ENCODE measurements at places on chromosomes 3 and 15.

DNA sequence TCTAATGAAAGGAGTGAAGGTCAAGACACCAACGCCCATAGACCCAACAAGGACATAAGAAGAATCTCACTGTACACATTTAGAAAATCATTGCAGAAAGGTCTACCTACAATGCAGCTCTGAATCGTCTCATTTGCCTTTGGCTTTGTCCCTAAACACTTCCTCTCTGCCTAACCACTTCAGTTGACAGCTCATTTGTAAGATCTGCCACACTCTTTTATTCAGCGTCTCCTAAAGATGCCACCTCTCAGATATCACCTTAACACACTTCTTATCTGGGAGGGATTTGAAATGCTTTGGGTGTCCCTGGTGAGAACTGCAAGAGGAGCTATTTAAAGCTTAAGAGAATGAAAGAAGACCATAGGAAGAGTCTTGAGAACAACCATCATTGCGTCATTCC lies 38.7 kb downstream of the RAB27A start:
- peaks cover 59% of the 10 kb centered on the region for H3K4me1 ChIP-seq
- no peaks in the 10 kb centered on the region for H3K27me3 ChIP-seq
- peak overlapping the region; percentile 80 for H3K27ac ChIP-seq

DNA sequence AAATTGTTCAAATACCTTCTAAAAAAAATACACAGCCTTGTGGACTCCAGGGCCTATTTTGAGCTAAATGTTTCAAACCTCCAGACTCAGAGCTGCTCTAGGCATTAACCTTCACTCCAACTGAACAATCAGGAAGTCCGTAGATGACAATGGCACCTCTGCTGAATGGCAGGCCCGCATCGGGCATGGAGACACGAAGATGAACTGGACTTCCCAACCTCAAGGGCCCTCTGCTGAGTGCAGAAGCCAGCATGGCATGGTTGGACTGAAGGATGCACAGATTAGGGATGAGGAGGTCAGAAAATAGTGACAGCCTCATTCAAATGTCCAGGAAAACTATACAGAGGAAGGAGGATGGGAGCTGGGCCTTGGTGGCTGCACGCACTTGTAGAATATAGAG lies 2.2 kb downstream of the FAM174B start:
- H3K27me3 ChIP-seq, result peaks cover 51% of the 10 kb centered on the region
- peaks cover 5% of the 10 kb centered on the region for H3K4me1 ChIP-seq
- DNase-seq, result no peak
- H3K27ac ChIP-seq, result no peak overlapping the region

DNA sequence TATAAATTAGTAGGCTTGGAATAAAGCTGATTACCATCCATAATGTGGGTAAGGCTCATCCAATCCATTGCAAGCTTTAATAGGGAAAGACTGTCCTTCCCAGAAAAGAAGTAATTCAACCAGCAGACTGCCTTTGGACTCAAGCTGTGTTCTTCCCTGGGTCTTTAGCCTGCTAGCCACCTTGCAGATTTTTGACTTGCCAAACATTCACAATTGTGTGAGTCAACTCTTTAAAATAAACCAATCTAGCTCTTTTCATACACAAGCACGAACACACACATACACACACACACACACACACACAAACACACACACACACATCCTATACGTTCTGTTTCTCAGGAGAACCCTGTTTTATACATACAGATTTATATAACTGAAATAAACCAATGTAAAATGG lies 248.1 kb downstream of the NAALADL2 start:
- no peak overlapping the region for H3K27ac ChIP-seq
- no peaks in the 10 kb centered on the region for H3K27me3 ChIP-seq
- no peaks in the 10 kb centered on the region for H3K4me1 ChIP-seq

GRCh38 chr15:39376371-39376909 lies 204.4 kb upstream of the THBS1 start:
- no peak overlapping the region for H3K27ac ChIP-seq
- DNase-seq, result no peak
- no peaks in the 10 kb centered on the region for H3K4me1 ChIP-seq
- peaks cover 8% of the 10 kb centered on the region for H3K27me3 ChIP-seq
- no peaks in the 10 kb centered on the region for H3K36me3 ChIP-seq

GRCh38 chr15:96342406-96343112 lies 12.1 kb downstream of the NR2F2 start:
- DNase-seq, result no peak
- H3K27ac ChIP-seq, result no peak overlapping the region
- H3K27me3 ChIP-seq, result peaks cover 94% of the 10 kb centered on the region
- no peaks in the 10 kb centered on the region for H3K36me3 ChIP-seq

- H3K4me1 ChIP-seq, result peaks cover 7% of the 10 kb centered on the region
Observed at GRCh38 chr15:32864051-32864450, 146.2 kb downstream of the GREM1 start.

DNA sequence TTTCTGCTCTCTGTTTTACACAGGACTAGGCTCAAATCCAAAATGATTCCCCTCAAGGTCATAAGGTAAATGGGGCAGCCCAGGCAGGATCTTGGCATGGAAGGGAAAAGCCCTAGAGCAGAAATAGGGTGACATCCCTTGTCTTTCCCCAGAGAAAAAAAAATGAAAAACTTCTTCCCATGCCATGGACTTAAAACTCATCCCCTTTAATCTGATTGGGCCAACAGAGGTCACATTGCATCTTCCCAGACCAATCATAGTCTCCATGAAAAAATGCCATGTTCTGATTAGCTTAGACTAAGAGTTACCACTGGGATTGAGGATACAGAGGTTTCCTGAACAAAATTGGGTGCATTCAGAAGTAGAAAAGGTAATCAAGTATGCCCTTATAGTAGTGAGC lies 241.3 kb upstream of the LRTM1 start:
- no peaks in the 10 kb centered on the region for H3K36me3 ChIP-seq
- no peak overlapping the region for H3K27ac ChIP-seq
- no peak overlapping the region for H3K4me3 ChIP-seq
- DNase-seq, result no peak
- no peaks in the 10 kb centered on the region for H3K4me1 ChIP-seq

DNA sequence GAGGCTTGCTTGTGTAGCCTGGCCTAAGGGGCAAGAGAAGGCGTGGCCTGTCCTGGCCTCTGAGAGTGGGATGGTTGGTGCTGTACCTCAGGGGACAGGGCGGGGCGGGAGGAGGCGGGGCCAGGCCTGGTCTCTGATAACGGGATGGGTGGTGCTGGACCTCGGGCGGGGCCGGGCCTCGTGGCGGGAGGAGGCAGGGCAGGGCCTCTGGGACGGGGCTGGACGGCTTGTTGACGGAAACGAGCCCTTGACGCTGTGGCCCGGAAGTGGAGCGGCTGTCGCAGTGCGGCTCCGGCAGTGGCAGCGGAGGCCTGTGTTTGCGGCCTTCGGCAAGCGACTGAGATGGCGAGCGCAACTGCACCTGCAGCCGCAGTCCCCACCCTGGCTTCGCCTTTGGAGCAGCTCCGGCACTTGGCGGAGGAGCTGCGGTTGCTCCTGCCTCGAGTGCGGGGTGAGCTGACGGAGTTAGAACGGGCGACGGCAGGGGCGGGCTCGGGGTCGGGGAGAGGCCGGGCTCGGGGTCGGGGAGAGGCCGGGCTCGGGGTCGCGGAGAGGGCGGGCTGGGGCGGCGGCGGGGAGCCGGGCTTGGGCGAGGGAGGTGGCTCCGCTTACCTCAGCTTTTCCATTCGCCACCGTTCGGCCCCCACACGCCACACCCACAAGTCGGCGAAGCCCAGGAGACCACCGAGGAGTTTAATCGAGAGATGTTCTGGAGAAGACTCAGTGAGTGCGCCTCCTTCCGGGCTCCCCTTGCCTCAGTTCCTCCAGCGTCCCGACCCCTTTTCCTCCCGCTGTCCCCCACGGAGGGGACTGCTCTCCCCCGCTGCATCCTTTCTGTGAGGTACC lies at the start of gene CCNDBP1:
Gene CCNDBP1 (plus strand): TSS at position 247 of the 846 bp plus-strand sequence. CDS start 96 bp downstream, at position 343.
- H3K27ac ChIP-seq, result peak within 1 kb of the TSS; percentile 93
- peaks cover 26% of the 10 kb centered on the region for H3K4me1 ChIP-seq
- no peaks in the 10 kb centered on the region for H3K27me3 ChIP-seq
- peaks cover 11% of the 10 kb centered on the region for H3K36me3 ChIP-seq
- H3K4me3 ChIP-seq, result peak within 1 kb of the TSS; percentile 96

GRCh38 chr3:36095238-36095637 lies 285.1 kb upstream of the STAC start:
- no peaks in the 10 kb centered on the region for H3K4me1 ChIP-seq
- no peak overlapping the region for H3K27ac ChIP-seq
- DNase-seq, result no peak

- H3K4me1 ChIP-seq, result no peaks in the 10 kb centered on the region
- no peaks in the 10 kb centered on the region for H3K36me3 ChIP-seq
- DNase-seq, result no peak
- H3K4me3 ChIP-seq, result no peak overlapping the region
- H3K27me3 ChIP-seq, result no peaks in the 10 kb centered on the region
Observed at GRCh38 chr15:46207341-46207740, 572.5 kb downstream of the SQOR start.

DNA sequence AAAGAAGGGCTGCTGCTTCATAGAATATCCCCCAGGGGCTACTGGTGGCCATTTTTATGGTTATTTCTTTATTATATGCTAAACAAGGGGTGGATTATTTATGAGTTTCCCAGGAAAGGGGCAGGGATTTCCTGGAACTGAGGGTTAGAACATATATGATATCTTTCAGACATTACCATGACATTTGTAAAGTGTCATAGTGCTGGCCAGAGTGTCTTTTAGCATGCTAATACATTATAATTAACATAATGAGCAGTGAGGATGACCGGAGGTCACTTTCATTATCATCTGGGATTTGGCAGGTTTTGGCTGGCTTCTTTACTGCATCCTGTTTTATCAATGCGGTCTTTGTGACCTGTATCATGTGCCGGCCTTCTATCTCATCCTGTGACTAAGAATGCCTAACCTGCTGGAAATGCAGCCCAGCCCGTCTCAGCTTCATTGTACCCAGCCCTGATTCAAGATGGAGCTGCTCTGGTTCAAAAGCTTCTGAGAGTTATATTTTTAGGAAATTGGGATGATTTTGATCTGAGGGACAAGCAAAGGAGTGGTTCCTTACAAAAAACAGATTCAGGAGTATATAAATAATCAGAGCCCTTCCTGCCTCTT lies 9.1 kb upstream of the ZBTB20 start:
- no peak overlapping the region for H3K4me3 ChIP-seq
- H3K4me1 ChIP-seq, result peaks cover 7% of the 10 kb centered on the region
- DNase-seq, result no peak

DNA sequence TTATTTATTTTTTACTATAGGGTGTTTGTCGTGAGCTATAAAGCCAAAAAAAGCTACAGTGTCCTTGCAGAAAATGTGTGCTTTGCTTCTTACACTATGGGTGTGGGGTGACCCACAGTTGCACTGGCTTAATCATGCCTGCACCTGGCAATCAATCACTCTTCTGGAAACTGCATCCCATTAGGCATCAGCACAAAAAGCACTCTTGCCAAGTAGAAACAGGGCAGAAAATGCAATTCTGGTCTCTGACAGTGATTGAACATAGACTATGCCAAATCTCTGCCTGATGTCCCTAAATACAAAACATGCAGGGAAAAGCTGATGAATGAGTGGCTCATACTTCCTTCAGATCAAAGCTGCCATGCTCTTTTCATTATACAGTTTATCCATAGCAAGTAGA lies 30.4 kb upstream of the PLAAT1 start:
- no peaks in the 10 kb centered on the region for H3K4me1 ChIP-seq
- H3K4me3 ChIP-seq, result no peak overlapping the region
- no peaks in the 10 kb centered on the region for H3K27me3 ChIP-seq
- no peak overlapping the region for H3K27ac ChIP-seq

- DNase-seq, result no peak
- peaks cover 13% of the 10 kb centered on the region for H3K4me1 ChIP-seq
- H3K4me3 ChIP-seq, result no peak overlapping the region
- H3K27ac ChIP-seq, result no peak overlapping the region
- no peaks in the 10 kb centered on the region for H3K36me3 ChIP-seq
Observed at GRCh38 chr15:72315706-72316370, 4.1 kb downstream of the CELF6 start.

DNA sequence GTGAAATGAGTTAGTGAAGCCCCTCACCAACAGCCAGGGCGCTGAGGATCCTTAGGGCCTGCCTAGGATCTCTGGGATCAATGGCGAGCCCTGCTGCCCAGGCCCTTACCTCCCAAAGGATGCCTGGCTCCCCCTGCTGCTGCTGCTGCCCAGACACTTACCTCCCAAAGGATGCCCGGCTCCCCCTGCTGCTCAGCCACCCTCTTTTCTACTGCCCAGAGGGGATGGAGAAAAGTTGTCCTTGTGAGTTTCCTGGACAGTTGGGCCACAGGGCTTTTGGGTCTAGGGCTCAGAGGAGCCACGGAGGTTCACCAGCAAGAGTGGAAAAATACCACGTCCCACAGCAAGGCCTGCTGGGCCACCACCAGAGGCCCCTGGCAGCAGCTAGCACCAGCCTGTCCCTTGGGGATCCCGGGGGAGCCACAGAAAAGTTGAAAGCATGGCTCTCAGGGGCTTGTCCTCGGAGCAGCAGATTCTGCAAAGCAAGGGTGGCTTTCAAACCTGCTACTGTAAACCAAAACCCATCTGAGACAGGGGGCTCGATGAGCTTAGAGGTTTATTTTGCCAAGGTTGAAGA lies 59.4 kb downstream of the SLC6A6 start:
- H3K4me1 ChIP-seq, result peaks cover 10% of the 10 kb centered on the region
- peak; percentile 58 for DNase-seq
- H3K36me3 ChIP-seq, result peaks cover 11% of the 10 kb centered on the region

- no peaks in the 10 kb centered on the region for H3K4me1 ChIP-seq
- no peak for DNase-seq
- no peak overlapping the region for H3K27ac ChIP-seq
Observed at GRCh38 chr3:124260206-124260915, 268.4 kb upstream of the ROPN1 start.

GRCh38 chr3:72768936-72769335 lies 79.3 kb downstream of the SHQ1 start:
- H3K4me3 ChIP-seq, result no peak overlapping the region
- peaks cover 22% of the 10 kb centered on the region for H3K36me3 ChIP-seq
- DNase-seq, result no peak
- H3K4me1 ChIP-seq, result peaks cover 6% of the 10 kb centered on the region

GRCh38 chr3:188834349-188834748 lies 337.4 kb upstream of the TPRG1 start:
- H3K4me3 ChIP-seq, result no peak overlapping the region
- peaks cover 2% of the 10 kb centered on the region for H3K36me3 ChIP-seq
- no peak overlapping the region for H3K27ac ChIP-seq
- no peak for DNase-seq

Data from activated naive CD8-positive, alpha-beta T cell treated with anti-CD3 and anti-CD28 coated beads, Interleukin-2, amount 10 ng/mL, durations not matched to agents 7 days and 5 days (primary cell).